ENCODE measurements at places on chromosomes 2 and 18.
A peak's percentile ranks its signal among the peaks of the same experiment; 100 is the strongest.

DNA sequence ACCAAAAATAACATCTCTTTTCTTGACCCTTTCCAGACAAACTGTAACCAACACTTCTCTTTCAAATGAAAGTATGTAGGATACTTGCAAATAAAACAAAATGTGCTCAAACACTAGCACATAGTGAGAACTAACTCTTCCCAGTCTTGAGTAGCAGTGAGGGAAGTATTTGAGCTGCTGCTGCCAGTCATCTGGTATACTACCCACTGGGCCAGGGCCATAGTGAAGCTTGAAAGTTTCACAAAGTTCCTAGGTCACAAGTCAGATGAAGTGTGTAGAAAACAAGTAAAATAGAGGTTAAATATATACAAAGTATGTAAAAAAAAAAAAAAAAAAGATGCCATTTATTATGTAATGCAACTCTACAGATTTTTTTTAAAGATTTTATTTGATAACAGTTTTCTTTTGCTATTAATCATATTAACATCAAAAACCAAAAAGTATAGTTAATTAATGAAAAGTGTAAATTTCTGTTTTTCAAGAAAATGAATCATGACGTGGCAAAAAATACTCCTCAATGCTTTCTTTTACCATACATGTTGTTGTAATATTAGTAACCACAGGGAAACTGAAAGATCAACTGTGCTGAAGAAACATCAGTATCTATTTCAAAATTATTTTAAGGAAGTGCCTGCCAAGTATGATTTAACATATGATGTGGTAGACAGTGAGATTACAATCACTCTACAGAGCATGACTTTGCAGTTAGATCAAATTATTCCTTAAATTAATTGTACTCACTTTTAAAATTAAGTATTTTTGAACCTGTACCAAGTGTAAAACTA is 21.6 kb upstream of the TRIB2 start:
- peak; percentile 93 for DNase-seq

DNA sequence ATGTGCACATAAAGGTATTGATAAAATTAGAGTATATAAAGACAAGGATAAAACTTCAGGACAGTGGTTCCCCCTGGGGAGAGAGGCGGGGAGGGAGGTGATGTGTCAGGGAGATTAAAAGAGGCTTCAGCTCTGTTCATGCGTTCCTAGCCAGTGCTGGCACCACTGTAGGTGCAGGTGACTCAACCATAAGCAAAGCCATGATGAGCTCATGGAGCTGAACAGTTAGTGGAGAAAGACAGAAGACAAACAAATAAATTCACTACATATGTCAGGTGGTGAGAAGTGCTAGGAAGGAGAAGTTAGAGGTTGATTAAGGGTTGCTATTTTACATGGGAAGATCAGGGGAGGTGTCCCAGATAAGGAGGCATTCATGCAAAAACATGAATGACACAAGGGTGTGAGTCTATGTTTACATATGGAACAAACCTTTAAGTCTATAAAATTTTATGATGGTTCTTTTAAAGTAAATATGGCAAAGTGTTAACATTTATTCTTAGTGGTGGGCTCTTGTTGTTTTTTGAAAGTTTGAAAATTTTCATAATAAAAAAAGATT is 136.0 kb downstream of the ANKRD44 start:
- DNase-seq = no peak

GRCh38 chr18:4781873-4782272 is 326.8 kb upstream of the DLGAP1 start:
- DNase-seq = no peak

DNA sequence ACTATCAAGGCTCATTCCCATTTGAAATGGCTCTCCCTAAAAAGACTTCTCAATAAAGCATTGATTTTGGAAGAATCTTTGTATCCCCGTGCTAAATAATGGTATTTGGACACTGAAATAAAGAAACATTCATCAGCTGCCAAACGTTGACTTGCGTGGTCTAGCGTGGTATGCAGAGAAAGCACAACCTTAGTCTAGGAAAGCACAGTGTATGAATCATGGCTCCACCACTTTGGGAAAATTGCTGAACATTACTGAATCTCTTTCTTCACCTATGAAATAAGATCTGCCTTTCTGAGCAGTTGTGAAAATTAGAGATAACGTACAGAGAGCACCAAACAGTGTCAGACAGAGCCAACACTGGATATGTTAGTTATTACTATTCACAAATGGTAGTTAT is 353.9 kb downstream of the SS18 start:
- DNase-seq = no peak

- DNase-seq = no peak
Measured at GRCh38 chr2:171557363-171557762, 35.1 kb downstream of the CYBRD1 start.

DNA sequence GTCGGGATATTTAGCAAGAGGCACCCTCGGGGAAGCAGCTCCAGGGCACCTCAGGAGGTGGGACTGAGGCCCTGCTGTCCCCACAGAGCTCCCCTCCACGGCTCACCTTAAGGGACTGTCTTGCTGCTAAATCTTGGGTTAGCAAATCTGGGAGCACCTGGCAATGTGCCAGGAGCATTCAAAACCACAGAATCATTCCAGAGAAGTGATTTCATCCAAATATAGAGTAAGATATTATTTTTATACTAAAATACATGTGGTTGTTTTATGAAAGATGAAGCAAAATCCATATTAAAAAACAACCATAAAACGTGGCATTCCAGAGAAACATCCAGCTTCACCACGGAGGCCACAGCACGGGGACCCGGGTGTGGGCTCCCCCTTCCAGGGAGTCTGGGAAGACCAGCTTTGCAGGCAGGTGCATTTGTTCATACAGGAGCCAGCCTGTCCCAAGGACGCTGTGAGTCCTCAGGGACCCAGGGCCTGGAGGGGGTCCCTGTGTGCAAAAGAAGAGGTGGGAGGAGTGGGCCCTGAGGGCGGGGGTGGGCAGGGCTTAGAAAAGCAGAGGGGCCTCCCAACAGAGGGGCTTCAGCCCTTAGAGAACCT is 16.3 kb downstream of the HS1BP3 start:
- DNase-seq = no peak

- no peak for DNase-seq
Measured at GRCh38 chr2:117674172-117674571, 140.3 kb upstream of the DDX18 start.

- DNase-seq = no peak
Measured at GRCh38 chr2:135904341-135904989, 28.2 kb upstream of the MCM6 start.

DNA sequence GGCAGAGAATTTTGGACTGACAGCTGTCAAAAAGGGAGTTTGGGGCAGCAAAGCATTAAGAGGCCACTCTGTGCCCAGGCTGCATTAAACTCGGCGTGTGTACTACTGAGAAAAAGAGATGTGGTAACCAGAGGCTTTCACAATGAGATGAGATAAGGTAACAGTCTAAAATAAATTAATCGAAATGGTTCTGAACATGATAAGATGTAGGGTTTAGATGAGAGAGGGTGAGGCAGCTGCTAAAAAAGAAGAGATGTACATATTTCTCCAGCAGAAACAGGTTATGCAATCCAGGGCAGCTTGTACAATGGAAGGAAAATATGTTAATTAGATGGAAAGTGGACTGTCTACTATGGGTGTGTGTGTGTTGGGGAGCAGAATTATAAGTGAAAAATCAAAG is 39.2 kb upstream of the ACTR3 start:
- DNase-seq = no peak

DNA sequence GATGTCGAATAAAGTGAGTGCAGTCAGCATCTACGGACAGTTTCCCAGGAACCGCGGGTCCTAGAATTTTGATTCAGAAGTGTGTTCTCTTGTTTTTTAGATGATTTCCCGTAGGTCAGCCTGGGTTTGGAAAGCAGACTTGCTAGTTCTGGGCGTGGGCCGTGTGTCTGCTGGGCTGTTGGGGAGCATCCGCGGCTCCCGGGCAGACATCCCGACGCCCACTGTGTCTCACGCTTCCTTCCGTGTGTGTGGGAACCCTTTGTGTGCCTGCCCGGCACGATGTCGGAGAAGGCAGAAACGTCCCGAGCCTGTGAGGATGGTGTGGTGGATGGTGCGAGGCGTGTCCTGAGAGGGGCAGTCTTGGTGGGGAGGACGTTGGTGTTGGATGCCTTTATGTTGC is 18.4 kb downstream of the CTDP1 start:
- DNase-seq = no peak

DNA sequence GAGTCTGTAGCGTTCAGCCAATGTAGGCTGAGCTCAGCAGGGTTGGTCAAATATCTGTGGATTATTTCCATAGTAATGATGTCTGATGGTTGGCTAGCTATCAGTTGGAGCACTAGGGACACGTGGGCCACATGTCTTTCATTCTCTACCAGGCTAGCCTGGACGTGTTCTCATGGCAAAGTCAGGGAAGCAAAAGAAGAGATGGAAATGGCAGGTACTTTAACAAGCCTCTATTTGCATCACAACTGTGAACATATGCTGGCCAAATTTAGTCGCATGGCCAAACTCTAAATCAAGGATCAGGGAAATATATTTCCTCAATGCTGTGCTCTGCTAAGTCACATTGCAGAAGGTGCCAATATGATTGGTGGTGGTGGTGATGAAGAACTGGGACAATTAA is 371.6 kb upstream of the CHST9 start:
- DNase-seq = no peak

- DNase-seq = no peak
Measured at GRCh38 chr2:101188683-101189405, 37.7 kb upstream of the TBC1D8 start.

- DNase-seq = no peak
Measured at GRCh38 chr2:37322368-37322767, 2.3 kb downstream of the PRKD3 start.

DNA sequence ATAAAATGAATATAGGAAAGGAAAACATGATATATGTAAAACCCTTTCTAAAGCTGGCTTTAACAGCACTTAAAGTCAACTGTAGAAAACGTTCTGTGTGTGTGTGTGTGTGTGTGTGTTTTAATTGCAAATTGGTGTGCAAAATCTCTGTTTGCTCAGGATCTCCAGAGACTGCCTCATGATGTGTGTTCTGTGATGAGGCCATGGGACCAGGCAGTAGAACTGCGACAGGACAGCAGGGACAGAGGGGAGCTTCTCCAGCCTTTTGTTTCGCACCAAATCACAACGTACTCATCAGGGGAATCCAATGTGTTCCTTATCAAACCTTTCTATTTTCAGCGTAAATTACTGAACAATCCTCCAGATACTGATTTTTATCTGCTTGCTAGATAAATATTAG is 66.7 kb downstream of the NXPH2 start:
- DNase-seq = no peak

DNA sequence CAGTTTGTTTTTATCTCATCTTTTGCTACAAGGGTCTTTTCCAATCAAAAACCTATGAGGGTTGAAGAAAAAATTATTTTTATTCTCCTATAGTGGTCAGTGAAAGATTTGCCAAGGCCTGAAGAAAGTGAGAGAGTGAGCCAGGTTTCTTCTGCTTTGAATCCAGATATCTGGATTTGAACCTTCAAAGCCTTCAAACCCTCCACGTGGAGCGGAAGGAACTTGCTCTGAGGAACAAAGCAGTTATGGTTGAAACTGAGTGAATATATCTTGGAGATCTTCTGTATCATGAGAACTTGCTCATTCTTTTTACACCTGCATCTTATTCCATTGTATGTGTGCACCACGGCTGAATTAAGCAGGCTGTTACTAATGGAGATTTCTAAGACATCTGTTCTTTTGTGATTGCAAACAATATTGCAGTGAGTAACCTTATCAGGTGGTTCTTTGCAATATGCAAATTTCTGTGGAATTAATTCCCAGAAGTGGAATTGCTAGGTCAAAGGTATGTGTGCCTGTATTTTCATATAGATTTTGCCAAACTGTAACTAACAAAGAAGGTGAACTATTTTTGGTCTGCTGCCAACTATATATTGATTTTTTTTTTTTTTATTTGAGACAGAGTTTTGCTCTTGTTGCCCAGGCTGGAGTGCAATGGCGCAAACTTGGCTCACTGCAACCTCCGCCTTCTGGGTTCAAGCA is 147.9 kb downstream of the B3GNT2 start:
- DNase-seq = no peak

DNA sequence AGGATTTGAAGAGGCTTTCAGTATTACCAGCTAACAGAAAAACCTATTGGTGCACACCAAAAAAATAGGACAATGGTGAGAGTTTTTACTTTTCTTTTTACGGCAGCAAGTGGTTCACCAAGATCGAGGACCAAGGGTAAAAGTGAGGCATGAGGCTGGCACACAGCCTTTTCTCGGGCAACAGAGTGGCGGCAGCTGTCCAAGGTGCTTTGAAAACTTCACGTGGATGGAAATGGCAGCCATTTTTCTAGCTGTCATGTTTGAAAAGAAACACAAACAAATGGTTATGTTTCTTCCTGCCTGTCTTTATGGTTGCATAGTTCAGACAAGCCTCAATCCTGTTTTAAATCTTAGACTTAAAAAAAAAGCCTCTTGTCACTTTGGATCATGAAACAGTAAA is 812.5 kb upstream of the CHAC2 start:
- DNase-seq = no peak

GRCh38 chr2:196170213-196170605 is 1.2 kb downstream of the STK17B start:
- no peak for DNase-seq

GRCh38 chr2:164717000-164717803 is 95.9 kb upstream of the GRB14 start:
- no peak for DNase-seq

DNA sequence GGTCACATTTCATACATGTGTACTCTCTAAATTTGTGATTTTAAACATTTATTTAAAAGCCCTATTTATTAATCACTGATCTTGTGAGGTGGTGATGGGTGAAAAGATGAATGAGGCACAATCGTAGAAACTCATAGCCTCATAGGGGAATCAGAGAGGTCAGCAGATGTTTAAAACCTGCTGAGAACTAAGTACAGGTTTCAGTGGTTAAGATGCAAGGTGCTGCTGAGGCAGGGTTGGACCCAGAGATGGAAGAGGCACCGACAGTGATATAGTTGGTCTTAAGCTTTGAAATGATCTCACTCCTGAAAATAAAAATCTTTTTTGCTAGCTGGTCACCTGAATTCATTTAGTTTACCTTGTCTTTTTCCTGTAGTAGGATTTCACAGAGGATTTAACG is 49.6 kb downstream of the LINC00305 start:
- no peak for DNase-seq

GRCh38 chr18:23958036-23958435 is 56.5 kb upstream of the TTC39C start:
- DNase-seq = no peak

DNA sequence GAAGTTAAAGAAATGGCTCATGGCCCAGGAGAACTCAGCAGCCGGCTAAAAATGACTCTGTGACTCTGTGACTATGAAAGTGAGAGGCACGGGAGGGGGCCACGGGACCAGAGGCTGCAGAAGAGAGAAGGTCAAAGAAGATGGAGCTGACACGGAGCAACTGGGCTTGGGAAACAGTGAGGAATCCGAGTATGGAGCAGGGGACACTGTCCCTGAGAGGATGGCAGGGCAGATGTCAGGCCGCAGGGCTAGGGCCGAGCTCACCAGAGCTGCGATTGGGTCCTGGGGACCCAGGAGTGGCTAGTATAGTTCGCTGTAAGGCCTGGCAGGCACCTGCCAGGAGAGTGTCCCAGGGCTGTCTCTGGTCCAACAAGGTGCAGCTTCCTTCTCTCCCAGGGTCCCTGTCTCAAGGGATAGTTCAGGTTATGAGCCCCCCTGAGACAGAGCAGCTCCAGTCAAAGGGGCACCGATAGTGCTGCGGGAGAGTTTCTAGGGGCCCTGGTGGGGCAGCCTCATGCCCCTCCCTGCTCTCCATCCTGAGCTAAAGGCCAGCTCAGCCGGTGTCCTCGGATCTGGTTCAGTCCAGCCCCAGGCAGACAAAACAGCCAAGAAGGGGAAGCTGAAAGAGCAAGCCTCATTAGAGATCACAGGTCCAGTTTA is 42.7 kb downstream of the CIB4 start:
- DNase-seq = no peak

GRCh38 chr2:101064125-101064502 is 62.0 kb downstream of the RPL31 start:
- DNase-seq = no peak

- DNase-seq = no peak
Measured at GRCh38 chr2:136126421-136126926, 8.5 kb upstream of the CXCR4 start.
